Left renal cortex interstitium (tissue), 4 donors: ENCODE measurements at places on chromosomes 6 and 20. TPM values are rescaled to one million over a fixed set of nuclear protein-coding genes. Genes with fewer than 3 reads are reported as not detected.

DNA sequence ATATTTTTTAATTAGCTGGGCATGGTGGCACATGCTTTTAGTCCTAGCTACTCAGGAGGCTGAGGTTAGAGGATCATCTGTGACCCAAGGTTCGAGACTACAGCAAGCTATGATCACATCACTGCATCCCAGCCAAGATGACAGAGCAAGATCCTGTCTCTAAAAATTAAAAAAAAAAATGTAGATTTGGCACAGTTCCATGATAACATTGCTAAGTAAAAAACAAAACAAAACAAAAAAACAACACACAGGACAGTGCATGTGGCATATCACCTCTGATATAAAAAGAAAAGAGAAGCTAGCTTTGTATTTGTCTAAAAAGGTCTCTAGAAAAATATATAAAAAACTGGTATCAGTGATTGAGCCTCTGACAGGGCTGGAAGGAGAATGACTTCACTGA, 24.6 kb downstream of the RNF24 start:
- no peak for DNase-seq

The CCR6 gene
- polyA plus RNA-seq: not detected

GRCh38 chr6:87731818-87732661, 30.0 kb upstream of the AKIRIN2 start:
- no peak for DNase-seq

- DNase-seq: no peak
Observed at GRCh38 chr6:136750696-136751521, 41.4 kb downstream of the MAP3K5 start.

The DYNLT2 gene
- 6.9 TPM for polyA plus RNA-seq

DNA sequence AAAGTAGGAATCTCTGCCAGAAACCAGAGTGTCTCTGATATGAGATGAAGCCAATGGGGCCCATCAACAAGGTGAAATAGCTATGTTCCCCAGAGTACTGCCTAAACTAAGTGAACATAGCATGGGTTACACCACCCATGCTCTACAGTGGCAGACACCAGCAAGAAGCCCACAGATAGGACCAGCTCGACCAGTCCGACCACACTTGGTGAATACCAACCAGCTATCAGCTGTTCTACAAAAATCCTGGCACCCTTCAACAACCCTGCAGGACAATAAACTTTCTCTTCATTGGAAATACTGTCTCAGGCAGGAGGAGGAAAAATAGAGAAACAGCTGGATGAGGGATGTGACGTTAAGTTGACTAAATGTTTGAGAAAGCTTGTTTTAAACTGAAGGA, 311.4 kb downstream of the EPM2A start:
- DNase-seq: no peak

DNA sequence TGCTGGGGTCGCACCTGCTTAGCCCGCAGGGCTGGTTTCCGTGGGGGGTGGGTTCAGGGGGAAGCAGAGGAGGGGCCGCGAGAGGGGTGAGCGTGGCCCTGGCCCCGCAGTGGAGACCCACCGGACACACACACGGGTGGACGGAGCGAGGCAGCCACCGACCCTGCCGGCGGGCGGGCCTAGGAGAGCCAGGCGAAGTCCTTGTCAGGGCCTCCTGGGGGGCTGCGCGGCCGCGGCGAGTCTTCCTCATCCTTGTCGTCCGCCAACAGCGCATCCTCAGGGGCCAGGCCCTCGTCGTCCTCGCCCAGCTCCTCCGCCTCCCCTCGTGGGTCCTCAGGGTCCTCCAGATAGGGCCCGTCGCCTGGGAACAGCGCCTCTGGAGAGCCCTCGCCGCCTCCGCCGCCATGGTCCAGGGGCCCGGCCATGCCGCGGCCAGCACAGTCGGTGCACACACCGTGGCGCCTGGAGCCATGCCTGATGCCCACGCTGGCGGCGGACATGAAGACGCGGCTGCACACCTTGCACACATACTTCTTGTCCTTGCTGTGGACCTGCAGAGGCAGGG, 7.3 kb downstream of the SLC2A4RG start:
- no peak for DNase-seq

GRCh38 chr6:111898452-111898851, 25.2 kb upstream of the FYN start:
- DNase-seq: no peak

DNA sequence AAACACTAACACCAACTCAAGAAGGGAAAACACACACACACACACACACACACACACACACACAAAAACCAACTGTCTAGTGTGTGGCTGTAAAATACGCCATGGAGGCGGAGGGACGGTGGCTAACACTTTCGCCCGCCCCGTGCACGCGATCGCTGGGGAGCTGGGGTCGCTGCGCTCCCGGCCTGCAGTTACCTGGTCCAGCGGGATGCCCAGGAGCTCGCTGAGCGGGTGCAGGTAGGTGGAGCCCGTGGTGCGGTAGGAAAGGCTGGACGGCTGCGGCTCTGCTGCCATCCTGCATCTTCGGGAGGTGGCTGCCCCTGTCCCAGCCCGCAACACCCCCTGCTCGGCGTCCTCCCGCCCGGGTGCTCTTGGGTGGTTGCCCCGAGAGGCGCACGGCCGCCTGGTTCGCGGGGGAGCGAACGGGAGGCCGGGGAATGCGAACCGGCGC, 303 bp downstream of the MBOAT1 start:
- no peak for DNase-seq

The MCHR2 gene
- not detected for polyA plus RNA-seq

DNA sequence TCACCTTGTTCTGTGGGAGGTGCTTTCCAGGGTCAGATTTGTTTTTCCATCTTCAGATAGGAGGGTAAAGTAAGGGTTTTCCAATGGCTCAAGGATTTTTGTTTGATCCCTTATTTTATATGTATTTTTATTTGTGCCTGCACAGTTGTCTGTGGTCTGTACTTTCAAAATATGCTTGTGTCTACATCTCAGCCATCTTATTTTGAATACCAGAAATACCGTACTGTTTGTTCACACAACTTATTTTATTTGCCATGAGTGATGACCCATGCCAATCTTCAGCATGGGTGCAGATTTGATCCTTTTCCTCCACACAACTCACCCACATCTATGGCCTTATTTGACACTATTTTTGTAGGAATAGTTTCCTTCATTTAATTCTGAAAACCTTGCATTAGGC, 72.2 kb upstream of the PTCHD4 start:
- DNase-seq: no peak

The PAQR8 gene
- 27.6 TPM for polyA plus RNA-seq

DNA sequence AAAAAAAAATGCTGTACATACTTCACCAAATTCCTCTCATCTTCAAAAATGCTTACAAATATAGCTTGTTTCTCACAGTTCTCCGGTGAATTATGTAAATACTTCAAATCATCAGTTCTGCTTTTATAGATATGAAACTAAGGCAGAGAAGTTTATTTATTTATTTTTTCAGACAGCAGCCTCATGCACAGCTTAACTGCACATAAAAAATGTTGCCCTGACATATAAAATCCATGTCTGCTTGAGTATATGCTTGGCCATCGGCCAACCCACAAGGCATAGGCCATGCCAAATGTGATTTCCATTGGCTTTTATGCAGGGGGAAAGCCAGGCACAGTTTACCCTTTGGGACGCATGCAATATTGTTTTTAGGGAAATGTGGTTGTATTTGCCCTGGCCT, 57.3 kb upstream of the PHACTR2 start:
- DNase-seq: no peak

DNA sequence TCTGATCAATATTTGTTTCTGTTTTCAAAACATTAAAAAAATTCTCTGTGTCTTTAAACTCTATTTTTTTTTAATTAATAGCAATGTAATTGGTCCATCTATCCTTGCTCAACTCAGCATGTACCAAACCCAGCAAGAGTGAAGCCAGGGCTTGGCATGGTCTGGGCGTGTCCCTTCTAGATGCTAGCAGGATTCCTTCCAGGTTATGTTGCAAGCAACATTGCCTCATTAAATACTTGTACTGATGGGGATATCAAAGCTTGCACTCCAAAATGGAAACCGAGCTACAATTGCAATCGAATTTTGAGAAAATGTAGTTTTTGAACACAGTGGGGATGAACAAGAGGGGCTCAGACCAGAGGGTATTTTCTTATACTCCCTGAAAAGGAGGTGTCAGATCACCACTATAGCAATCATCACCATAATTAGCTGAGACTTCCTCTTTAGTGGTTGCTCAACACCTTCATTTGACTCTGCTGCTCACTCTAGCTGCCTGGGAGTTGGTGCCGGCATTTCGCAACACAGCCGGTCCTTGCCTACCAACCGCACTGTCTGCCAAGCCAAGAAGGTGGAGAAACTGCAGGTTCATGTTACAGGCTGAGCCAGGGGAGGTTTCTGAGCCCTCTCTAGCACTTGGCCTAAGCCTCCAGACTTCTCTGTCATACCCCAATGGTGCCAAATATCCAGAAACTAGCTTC, 67.8 kb upstream of the RALGAPA2 start:
- DNase-seq: no peak

The B3GALT4 gene
- polyA plus RNA-seq: 5.2 TPM

The TBXT gene
- polyA plus RNA-seq: not detected

- no peak for DNase-seq
Observed at GRCh38 chr6:52632011-52632410, 38.9 kb upstream of the TMEM14A start.
